ENCODE measurements at places on chromosomes 3 and 15.

DNA sequence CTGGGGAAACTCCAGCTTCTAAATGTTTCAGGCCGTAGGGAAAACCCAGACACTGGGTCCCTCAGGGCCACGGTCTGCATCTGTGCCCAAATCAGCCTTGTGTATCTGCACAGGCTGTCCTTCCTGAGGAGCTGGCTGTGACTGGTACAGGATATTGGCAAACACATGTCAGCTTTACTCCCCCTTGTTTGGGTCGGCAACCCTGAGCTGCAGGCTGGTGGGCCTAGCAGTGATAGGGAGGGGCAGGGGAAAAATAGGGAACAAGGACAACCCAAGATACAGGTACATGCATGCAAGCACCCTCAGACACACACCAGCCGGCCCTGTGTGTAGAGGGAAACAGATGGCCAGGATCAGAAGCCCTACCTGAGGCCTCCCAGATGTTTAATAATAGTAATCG is 28.7 kb upstream of the HCN4 start:
- no peak for DNase-seq

- DNase-seq = no peak
Observed at GRCh38 chr3:148254402-148254801, 443.3 kb upstream of the AGTR1 start.

DNA sequence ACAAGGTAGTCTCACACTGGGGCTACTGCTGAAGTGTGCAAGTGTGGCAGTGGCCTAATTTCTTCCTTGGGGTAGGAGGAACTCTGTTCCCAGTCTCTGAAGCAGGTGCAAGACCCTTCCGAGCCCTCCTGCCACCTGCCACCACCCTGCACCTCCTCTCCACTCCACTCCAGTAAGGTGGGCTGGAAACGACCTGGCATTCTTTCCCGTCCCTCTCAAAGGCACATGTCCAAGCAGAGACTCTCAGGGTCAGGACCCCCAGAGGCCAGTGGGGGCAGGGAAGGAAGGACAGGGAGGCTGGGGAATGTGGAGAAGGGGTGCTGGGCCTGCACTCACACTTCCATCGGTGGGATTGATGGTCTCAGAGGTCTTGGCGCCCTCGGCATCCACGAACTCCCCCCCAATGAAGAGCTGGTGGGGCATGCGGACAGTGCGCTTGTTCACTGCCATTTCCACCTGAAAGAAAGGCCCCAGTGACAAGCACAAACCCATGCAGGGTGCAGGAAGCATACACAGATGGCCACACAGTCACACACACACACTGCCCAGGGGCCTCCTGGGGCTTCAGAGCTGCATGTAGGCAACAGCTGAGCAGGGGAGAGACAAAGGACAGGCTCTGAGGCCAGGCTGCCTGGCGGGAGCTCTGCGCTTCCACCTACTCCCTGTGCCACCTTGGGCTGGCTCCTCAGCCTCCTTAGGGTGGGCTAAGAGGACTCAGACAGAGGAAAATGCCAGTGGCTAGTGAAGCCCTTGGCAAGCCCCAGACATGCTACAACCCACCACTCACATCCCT is 43.8 kb downstream of the ALDH1L1 start:
- no peak for DNase-seq

DNA sequence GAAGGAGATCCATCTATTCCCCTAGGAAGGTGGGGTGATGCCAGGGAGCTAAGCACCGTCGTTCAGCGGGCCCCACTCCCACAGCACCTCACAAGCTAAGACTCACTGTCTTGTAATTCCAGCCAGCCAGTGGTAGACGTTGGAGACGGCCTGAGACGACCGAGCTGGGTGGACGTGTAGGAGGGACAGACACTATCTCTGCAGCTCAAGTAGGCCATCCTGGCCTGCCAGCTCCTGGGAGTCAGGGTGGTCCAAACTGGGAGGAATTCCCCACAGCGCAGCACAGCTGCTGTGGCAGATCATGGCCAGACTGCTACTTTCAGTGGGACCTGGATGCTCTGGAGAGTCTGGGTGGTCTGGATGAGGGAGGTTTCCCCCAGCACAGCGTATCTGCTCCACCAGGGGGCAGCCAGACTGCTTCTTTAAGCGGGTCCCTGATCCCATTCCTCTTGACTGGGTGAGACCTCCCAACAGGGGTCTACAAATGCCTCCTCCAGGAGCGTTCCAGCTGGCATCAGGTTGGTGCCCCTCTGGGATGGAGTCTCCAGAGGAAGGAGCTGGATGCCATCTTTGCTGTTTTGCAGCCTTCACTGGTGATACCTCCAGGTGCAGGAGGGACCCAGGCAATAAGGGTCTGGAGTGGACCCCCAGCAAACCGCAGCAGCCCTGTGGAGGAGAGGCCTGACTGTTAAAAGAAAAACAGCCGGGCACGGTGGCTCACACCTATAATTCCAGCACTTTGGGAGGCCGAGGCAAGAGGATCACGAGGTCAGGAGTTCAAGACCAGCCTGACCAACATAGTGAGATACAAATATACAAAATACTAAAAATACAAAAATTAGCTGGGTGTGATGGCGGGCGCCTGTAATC is 27.6 kb downstream of the GNB5 start:
- DNase-seq = no peak

DNA sequence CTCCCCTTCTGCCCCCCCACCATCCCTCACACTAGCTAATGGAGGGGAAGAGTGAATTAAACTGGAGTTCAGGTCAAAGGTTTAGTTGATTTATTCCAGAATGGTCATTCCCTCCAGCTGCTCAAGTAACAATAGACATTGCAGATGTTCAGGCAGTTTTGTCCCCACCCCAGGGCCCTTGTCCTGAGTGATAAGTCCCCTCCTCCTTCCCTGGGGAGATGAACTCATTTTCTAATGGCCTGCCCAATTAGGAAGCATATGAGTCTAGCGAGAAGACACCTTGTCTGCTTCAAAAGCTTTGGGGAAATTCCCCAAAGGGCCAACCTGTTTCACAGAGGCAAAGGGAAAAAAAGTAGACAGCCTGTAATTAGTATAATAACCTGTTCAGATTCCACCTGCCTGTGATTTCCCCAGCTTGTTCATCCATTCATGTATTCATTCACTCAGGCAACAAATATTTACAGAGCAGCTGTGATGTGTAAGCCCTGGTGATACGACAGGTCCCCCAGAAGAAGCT is 165.3 kb downstream of the SHQ1 start:
- DNase-seq = no peak

- DNase-seq = no peak
Observed at GRCh38 chr3:127451321-127451720, 139.2 kb downstream of the TPRA1 start.

- DNase-seq = no peak
Observed at GRCh38 chr3:195170496-195170895, 100.5 kb downstream of the XXYLT1 start.

Measured in stimulated activated CD4-positive, alpha-beta T cell treated with anti-CD3 and anti-CD28 coated beads, Interleukin-1b, Interleukin-23, amount 100 ng/mL, for 1 hour (primary cell).